ENCODE measurements at places on chromosomes 13 and 19. TPM values are rescaled to one million over a fixed set of nuclear protein-coding genes. Genes with fewer than 3 reads are reported as not detected.

Gene ZNF799
- 0.83 TPM for total RNA-seq

Gene ZNF524
- total RNA-seq: 18.0 TPM

Gene PIP5K1C
- total RNA-seq: 11.8 TPM

Gene FPR2
- total RNA-seq: not detected

Gene KIR3DL2
- not detected for total RNA-seq

Gene SEMA6B
- total RNA-seq: 5.6 TPM

Gene KASH5
- total RNA-seq: not detected

Gene NFIX
- 4.3 TPM for total RNA-seq

Gene DIAPH3
- total RNA-seq: 8.1 TPM

Gene NMRK2
- not detected for total RNA-seq

Gene PRX
- 1.8 TPM for total RNA-seq

Gene FCER2
- total RNA-seq: not detected

Gene ZNF320
- not detected for total RNA-seq

Gene PCSK4
- total RNA-seq: 0.82 TPM

Gene PDE4C
- total RNA-seq: not detected

Gene OSCAR
- total RNA-seq: 0.27 TPM

Gene ZNF565
- 3.9 TPM for total RNA-seq

Gene AMER2
- total RNA-seq: not detected

Gene NKG7
- not detected for total RNA-seq

Gene GRIN3B
- total RNA-seq: 1.8 TPM

Gene WDR88
- total RNA-seq: not detected

Gene BCL2L12
- total RNA-seq: 66.4 TPM

Gene ZNF599
- total RNA-seq: 3.2 TPM

Gene PBX4
- total RNA-seq: 1.3 TPM

Gene ONECUT3
- not detected for total RNA-seq

Gene NKPD1
- 0.73 TPM for total RNA-seq

Gene NLRP4
- total RNA-seq: not detected

Gene RASGRP4
- not detected for total RNA-seq

Gene ZNF763
- total RNA-seq: not detected

Gene FCGBP
- total RNA-seq: 1.3 TPM

Gene ZNF730
- not detected for total RNA-seq

Gene FBN3
- not detected for total RNA-seq

Gene CELF5
- total RNA-seq: 0.52 TPM

Gene KLHL1
- not detected for total RNA-seq

Gene EFNA2
- 2.4 TPM for total RNA-seq

Gene CLDND2
- total RNA-seq: 4.6 TPM

Gene SGCG
- not detected for total RNA-seq

Gene FPR1
- total RNA-seq: 0.13 TPM

Gene CACNA1A
- 0.04 TPM for total RNA-seq

Gene SPTBN4
- total RNA-seq: 0.34 TPM

Gene METTL21C
- total RNA-seq: not detected

Gene OLFM4
- not detected for total RNA-seq

Gene SYT5
- total RNA-seq: 6.1 TPM

Gene PRRG2
- total RNA-seq: 0.56 TPM

Gene PCP2
- not detected for total RNA-seq

Gene PGLYRP2
- total RNA-seq: not detected

Gene CEACAM8
- total RNA-seq: not detected

Gene C1QTNF9B
- total RNA-seq: not detected

Gene IL27RA
- 9.5 TPM for total RNA-seq

Gene GJB6
- not detected for total RNA-seq

Measured in A549 treated with Mapracorat at 1 μM for 4 hours (cell line).